Substantia nigra (tissue), 51 donors: ENCODE measurements at places on chromosomes 6 and 20.

DNA sequence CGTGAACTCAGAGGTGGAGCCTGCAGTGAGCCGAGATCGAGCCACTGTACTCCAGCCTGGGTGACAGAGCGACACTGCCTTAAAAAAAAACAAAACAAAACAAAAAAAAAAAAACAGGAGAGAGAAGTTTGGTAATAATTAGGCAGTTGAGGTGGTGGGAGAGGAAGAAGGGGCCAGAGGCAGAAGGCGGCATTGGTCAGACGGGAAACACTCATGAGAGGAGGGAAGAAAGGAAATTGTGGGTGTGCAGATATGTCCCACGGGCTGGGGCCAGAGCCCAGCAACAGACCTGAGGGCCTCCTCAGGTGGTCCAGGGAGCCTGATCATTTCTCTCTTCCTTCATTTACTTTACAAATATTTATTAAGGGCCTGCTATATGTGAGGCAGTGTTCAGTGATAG is 20.0 kb downstream of the SULF2 start:
- no peak for DNase-seq

DNA sequence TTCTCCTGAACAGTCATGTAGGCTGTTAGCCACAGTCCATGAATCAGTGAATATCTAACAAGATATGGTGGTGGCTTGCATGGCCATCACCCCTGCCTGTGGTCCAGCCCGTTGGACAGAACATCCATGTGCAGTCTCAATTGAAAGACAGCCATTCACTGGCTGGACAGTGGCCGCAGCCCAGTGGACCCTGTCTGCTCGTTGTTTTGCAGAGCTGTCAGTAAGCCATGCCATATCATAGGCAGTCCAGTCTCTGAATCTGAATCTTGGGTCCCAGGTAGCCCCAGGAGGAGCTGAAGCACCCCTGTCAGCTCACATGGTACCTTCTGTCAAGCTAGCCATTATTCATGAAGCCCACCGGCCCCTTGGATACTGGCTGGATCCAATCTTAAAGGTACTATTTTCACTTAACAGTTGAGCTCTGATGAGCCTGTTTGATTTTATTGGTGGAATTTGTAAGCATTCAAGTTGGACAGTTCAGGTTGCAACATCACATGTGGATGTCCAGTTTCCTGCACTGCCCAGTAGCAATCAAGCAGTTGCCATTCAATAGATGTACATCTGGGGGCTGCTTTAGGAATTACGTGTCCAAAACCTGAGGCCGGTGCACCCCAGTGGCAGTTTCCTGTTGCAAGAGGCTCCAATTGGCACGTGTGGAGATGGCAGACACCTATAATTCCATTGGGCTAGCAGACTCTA is 37.8 kb downstream of the SERPINB1 start:
- no peak for DNase-seq

DNA sequence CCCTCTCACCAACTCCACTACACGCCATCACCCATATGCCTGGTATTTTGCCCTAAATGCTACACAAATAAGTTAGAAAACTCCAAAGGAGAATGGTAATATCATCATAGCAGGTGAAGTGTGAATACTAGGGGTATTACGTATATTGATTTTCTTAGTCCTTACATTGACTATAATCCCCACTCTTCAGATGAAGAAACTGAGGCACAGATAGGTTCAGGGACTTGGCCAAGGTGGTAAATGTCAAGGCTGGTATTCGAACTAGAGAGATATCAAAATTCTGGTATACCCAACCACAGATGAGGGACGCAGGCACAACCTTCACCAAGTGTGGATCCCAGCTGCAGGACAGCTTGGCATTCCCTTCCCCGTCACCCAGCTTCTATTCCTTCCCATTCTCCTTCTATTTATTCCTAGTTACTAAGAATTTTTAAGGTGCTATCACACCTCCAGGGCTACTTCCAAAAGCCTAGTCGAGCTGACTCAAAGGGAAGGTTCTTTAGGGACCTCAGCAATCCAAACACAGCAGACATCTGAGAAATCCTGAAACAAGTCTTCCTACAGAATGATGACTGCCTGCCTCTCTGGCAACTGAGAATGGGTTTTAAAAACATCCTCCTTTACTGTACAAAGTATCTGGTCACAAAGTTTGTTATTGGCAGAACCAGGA is 32.6 kb downstream of the ATXN1 start:
- DNase-seq = no peak

GRCh38 chr6:99402448-99402847 is 8.5 kb upstream of the COQ3 start:
- no peak for DNase-seq
